ENCODE measurements at places on chromosomes 1 and 21.
A peak's percentile ranks its signal among the peaks of the same experiment; 100 is the strongest.

DNA sequence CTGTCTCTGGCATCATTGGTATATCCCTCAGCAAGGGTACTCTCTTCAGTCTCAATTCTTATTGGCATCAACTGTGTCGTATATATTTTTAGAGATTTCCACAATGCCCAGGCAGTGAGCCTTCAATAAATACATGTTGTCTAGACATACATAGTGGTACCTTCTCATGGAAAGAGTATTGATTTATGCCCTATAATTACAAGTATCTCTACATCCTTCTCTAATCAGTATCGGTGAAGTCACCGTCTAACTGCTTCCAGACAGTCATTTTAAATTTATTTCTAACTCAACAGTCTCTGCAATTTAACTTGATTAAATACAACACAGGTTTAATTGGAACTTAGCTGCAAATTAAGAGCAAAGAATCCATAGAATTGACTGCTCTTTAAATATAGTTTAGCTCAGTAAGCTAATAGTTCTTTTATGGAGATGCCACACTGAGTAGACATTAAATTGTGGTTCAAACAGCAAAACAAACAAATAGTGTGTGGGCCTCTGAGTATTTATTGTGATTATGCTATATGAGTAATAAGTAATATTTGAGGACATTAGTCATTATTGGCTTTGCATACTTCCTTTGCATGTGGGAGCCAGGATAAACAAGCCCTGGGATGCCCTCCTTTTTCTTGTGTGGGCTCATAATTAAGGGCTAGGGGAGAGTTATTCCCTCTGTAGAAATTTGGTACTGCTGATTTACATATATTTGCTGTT lies 126.9 kb upstream of the DUSP10 start:
- no peak for DNase-seq

GRCh38 chr1:163980394-163980793 lies 578.6 kb upstream of the PBX1 start:
- no peak for DNase-seq

GRCh38 chr1:174398246-174398645 lies 49.5 kb upstream of the GPR52 start:
- no peak for DNase-seq

DNA sequence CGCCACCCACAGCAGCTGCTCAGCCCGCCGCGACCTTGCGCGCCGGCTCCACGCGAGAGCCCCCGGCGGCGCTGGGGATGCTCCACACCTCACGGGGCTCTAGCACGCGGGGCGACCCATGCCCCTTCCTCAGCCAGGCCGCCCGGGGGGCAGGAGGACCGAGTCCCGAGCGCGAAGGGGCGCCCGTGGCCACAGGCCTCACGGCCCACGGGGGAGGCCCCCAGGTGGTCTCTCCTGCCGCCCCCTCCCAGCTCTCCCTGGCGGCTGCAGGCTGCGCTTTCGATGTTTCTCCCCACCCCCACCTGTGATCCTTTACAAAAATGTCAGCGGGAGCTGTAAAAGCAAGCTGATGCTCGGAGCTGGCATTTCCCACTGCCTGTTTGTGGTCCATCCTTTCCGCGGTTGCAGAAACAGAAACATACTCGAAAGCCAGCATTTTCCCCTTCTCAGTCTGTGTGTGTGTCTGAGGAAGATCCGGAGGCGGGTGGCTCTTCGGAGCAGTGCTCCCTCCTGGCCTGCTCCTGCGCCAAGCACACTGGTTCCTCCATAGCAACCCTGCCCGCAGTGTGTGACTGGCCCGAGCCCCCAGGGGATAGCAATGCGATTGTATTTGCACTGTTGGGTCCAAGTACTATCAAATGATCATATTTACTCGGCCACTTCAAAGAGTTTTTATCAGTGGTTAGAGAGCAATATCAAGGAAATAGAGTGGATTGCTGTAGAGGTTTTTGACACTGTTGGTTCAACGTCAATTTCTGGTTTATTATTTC lies 2.1 kb downstream of the KIF26B start:
- no peak for DNase-seq

DNA sequence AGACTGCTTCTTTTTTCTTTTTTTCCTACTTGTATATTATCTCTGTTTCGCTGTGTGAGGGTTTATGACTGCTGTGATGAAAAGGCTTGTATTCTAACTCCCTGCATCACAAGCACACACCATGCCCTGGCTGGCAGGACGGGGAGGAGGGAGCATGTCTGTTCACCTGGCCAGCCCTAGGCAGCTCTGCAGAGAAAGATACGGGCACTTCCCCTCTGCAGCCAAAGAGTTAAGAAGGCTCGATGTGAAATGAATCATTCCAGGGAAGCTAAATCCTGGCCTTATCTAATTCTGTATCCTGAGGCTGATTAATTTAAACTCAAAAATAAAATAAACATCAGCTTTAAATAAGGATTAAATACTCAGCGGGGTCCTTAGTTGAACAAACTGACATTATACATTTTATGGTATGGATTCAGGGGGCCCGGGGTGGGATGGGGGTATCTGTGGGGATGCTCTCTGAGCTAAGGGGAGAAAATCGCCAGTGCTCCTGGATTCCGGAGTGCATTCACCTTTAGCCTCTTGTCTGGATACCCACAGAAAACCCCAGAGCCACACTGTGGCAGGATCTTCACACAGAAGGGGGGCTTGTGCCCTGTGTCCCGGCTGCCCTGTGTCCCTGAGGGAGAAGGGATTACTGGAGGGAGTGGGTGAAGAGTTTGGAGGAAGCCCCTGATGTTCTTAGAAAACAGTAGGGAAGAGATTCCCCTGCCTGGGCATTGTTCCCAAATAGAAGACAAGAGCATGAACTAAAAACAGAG lies 321.5 kb downstream of the NPHP4 start:
- DNase-seq = no peak

DNA sequence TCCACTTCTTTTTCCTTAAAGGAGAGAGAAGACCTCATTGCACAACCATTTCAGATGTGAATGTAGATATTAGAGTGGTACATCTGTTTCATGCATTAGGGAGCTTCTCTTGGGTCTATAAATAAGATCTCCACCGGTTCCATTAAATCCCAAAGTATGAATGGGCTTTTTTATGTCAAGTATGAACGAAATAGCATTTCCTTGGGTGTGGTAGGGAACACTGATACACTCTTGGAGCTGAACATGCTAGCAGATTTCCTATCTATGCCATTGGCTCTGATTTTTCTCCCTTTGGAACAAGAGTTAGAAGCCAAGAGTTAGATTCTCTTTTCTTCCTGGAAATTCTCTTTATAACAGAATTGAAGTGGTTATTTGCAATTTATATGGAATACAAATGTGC lies 245.6 kb upstream of the ADAMTS5 start:
- no peak for DNase-seq

- peak; percentile 6 for DNase-seq
Observed at GRCh38 chr1:236465959-236466303, 57.9 kb upstream of the LGALS8 start.

- no peak for DNase-seq
Observed at GRCh38 chr21:38847556-38847955, 41.8 kb downstream of the ETS2 start.

GRCh38 chr1:181107711-181108110 lies 19.2 kb downstream of the IER5 start:
- no peak for DNase-seq

- DNase-seq = no peak
Observed at GRCh38 chr1:82399093-82399492, 598.4 kb downstream of the ADGRL2 start.

DNA sequence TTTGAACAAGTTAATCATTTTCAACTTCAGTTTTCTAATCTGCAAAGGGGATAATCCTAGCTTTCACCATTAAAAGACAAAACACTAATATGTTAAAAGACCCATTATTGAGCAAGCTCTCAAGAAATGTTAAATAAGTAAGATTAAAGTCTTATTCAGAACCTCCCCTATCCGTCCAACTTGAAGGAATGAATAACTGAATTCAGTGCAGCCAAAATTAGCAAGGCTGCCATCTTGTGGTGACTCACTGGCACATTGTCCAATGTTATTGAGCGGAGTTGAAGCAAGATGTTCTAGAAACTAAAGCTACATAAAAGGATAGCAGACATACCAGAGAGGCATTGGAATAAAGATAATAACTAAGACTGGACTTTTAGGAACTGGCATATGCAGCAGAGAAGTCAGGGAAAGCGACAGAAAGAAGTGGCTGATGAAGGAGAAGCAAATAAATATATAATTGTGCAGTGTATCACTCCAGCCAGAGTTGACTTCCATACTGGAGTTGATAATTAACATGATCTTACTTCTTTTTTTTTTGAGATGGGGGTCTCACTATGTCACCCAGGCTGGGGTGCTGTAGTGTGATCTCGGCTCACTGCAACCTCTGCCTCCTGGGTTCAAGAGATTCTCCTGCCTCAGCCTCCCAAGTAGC lies 8.2 kb upstream of the CAP1 start:
- DNase-seq = peak; percentile 68

GRCh38 chr21:20276954-20277353 lies 721.3 kb upstream of the NCAM2 start:
- DNase-seq = no peak

- no peak for DNase-seq
Observed at GRCh38 chr1:24501371-24502064, 1.1 kb upstream of the RCAN3 start.

GRCh38 chr1:167105271-167106118 lies 11.6 kb downstream of the STYXL2 start:
- no peak for DNase-seq

GRCh38 chr1:210989905-210990304 lies 144.0 kb downstream of the KCNH1 start:
- DNase-seq = no peak
